GOT3 (cell line): ENCODE measurements at places on chromosomes 2 and 18.

DNA sequence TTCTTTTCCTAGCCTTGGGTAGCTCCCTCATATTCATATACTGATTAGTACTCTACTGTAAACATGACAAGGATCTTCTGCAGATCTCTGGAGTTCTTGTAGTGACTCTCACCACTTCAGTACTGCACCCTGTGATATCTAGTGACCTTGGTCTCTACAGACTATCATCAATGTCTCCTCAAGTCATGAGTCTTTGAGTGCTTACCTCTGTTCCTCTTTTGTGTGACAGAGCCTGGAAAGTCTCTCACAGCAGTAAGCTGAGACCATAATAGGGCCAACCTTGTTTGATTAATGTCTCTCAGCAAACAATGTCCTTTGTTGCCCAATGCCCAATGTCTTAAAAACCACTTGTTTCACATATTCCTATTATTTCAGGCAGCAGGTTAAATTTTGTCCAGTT is 34.2 kb upstream of the BAZ2B start:
- no peak for DNase-seq

DNA sequence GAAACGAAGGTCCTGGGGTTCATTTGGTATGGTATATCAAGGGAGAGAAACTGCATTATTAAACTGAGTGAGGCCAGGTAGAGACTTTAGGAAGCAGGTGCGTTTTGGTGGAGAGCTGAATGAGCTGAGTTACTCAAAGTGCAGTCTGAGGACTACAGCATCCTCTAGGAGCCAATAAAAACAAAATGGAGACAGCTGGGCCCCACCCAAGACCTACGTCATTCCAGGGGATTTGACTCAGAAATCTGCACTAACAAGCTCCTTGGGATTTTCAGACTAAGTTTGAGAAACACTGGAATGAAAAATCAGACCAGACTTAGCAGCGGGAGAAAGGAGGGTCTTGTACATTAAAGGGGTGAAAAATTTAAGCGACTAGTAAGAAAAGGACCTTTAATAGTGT is 131.5 kb downstream of the UXS1 start:
- no peak for DNase-seq

DNA sequence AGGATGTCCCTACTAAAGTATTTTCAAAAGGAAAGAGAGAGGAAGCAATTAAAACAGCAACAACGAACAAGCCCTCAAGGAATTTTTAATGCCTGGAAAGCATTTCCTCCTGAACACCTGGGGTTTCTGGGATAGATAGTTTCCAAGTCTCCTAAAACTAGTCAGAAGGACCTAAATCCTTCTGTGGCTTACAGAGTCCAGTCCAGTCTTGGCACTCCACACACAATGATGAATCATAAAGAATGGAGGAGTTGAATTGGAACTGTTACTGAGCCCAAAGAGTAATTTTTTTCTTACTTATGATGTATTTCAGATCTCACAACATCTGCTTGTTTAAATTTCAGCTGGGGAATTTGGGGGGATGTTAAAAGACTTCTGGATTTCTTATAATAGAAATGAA is 144.6 kb upstream of the SETBP1 start:
- DNase-seq, result no peak

DNA sequence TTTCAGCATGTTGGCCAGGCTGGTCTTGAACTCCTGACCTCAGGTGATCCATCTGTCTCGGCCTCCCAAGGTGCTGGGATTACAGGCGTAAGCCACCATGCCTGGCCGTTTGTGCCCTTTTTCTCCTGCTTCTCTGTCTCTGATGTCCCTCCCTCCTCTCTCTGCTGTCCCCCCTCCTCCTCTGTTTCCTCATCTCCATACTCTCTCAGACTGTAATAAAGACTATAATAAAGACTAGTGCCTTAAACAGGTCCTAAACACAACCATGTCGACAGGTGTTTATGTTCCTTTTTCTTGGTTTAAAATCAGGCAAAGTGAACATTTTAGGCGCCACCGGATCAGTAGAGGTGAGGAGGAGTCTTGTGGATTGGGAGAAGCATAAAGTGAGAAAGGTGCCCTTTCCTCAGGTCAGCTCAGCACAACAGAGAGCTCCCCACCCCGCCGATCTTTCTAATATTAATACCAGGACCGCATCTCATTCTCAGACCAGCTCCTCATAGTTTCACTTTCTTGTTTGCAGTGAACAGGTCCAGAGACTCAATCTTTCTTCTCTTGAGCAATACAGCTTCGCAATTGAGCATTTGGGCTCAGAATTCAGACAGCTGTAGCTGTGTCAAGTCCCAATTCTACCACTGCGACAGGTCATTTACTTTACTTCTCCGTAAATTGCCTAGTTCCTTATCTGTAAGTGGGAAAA is 23.7 kb downstream of the TIMM21 start:
- DNase-seq, result no peak

DNA sequence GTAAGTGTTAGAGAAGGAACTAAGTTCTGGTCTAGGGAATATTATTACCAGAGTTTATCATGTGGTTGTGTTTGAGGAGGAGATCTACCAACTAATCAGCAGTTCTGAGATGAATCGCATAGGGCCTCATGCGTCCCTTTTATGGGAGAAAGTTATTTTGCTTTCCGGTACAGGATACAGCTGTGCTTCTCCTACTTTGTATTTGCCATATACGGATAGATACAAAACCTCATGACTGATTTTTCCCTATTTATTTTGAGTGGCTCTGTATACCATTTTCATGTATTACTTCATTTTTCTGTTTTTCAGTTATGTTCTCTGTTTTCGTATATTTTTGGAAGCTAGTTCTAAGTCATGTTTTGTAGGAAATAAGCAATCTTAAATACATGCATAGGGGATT is 66.8 kb downstream of the ACSL3 start:
- DNase-seq, result no peak

DNA sequence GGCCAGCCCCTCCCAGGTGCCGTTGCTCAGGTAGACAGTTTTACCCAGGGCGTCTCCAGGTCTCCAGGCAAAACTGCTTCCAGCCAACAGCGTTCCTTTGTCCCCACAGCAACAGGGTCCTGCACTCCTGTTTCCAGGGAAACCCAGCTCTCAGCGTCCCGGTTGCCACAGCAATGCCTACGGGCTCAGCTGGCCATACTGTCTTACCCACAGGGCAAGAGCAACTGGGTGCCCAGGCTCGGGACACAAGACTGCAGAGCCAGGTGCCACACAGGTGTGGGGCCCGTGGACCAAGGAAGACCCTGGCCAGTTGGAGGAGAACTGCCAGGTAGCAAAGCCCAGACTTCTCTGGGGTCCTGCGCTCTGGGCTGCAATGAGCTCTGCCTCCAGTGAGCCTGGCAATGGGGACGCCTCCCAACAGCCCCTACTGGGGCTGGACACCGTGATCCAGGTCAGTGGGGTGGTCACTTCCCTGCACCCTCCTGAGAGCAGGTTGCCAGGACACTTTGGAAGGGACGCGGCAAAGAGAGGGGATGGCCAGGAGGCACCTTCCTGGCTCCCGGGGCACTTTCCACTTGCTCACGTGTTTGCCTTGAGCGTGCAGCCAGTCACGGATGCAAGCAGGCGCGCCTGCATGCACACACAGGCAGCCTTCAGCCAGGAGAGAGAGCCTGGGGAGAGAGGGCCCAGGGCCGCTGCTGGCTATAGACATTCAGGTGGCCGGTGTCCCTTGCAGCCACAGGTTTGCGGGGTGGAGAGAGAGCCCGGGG is at the start of gene CROCC2:
TSS of gene CROCC2 (plus strand) at position 196 of the 770 bp plus-strand sequence. CDS start at position 374, 178 bp downstream.
- DNase-seq, result no peak

- no peak for DNase-seq
These were observed 60.4 kb downstream of the RHOB start for GRCh38 chr2:20507166-20507692.

DNA sequence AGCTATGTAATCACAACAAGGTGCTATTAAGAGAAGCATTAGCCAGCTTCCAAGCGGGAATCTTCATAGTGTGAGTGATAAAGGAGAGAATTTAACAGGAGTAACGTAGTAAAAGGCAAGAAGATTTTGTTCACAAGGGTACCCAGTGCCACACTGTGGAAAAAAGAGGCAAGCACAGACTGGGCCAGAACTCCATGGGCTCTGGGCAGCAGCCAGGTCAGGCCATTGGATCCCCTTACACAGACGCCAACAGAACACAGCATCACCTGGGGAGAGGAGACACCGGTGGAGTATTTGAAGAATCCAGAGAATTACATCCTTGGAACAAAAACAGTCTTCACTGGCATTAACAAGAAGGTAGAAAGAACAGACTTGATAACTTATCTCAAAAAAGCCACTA is 21.2 kb downstream of the AMER3 start:
- DNase-seq, result no peak

DNA sequence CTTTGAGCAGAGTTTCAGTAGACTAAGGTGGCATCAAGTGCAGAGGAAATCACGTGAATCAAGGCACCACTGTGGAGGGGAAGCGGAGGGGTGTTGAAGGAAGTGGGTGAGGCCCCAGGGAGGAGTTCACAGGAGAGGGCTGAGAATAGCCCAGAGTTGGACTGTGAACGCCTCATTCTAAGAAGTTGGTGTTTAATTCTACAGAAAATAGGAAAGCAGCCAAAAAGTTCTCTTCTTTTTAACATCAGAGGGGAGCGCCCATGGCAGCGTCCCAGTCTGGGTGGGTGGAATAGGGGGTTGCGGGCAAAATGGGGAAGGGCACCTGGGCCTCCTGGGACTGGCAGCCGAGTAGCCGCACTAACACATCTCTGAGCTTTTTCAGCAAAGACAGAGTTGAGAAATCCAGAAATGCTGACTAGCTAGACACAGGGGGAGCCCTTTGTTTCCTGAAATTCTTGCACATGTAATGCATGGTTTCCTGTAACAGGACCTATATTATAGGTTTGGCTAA is 97.0 kb downstream of the NEB start:
- DNase-seq, result no peak

GRCh38 chr2:227188292-227188691 is 23.9 kb downstream of the COL4A3 start:
- DNase-seq, result no peak

DNA sequence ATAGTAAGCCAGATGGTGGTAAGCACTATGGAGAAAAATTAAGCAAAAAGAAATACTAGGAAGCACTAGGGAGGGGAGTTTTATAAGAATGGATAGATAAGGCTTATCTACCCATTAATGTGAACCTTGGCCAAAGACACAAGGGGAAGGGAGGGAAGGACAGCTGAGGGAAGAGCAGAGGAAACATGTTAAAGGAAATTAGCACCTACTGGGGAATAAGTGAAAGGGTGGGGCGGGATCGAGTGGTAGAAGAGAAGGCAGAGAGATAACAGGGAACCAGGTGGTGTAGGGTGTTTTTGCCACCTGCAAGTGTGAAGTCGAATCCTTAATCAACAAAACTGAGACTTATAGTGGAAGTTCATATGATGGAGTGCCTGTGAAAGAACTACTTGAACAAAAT is 1.7 kb downstream of the UNC80 start:
- DNase-seq, result no peak

GRCh38 chr2:240645346-240645745 is 20.1 kb downstream of the GPR35 start:
- DNase-seq, result no peak

- DNase-seq, result no peak
These were observed 20.8 kb upstream of the CIDEA start for GRCh38 chr18:12233378-12233777.

- no peak for DNase-seq
These were observed 99.0 kb downstream of the MBD2 start for GRCh38 chr18:54125429-54125828.

DNA sequence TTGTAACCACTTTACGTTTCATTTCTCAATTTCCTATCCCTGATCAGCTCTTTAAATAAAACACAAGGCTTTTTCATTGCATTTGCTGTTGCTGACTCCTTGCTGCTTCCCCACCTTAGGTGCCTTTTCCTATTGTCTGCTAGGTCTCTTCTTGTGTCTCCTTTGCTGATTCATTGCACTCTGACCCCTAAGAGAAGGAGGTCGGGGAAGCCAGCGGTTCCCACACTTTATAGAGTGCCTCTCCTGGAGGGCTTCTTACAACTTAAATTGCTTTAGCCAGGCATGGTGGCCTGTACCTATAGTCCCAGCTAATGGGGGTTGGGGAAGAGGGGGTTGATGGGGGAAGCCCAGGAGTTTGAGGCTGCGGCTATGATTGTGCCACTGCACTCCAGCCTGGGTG is 495.0 kb downstream of the DLGAP1 start:
- no peak for DNase-seq

GRCh38 chr2:182240862-182241371 is 185.9 kb downstream of the PDE1A start:
- DNase-seq, result no peak
